ENCODE measurements at places on chromosomes 11 and 22. TPM values are rescaled to one million over a fixed set of nuclear protein-coding genes. Genes with fewer than 3 reads are reported as not detected.

DNA sequence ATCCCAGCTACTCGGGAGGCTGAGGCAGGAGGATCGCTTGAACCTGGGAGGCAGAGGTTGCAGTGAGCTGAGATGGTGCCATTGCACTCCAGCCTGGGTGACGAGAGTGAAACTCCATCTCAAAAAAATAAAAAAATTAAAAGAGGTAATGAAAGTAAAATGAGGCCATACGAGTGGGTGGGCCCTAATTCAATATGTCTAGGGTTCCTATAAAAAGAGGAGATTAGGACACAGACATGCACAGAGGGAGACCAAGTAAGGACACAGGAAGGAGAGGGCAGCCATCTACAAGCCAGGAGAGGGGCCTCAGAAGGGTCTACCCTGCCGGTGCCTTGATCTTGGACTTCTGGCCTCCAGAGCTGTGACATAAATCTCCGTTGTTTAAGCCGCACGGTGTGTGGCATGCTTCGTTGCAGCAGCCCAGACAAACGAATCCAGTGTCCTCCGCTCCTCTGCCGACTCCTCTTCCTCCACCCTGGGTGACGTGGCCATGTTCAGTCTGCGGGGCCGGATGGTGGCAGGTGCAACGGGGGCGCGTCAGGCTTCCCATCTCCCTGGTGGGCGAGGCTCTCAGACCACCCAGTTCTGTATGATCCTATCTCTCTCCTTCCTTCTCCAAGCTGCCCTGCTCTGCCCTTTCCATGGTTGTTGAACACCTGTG is 51.6 kb upstream of the PARVG start:
- no peak for DNase-seq

GRCh38 chr11:12669930-12670329 is 4.3 kb upstream of the TEAD1 start:
- no peak for DNase-seq

- DNase-seq: no peak
These were observed 396.9 kb upstream of the CADM1 start for GRCh38 chr11:115901069-115901468.

GRCh38 chr22:39185601-39186012 is 33.1 kb upstream of the CBX7 start:
- peak; percentile 86 for DNase-seq

DNA sequence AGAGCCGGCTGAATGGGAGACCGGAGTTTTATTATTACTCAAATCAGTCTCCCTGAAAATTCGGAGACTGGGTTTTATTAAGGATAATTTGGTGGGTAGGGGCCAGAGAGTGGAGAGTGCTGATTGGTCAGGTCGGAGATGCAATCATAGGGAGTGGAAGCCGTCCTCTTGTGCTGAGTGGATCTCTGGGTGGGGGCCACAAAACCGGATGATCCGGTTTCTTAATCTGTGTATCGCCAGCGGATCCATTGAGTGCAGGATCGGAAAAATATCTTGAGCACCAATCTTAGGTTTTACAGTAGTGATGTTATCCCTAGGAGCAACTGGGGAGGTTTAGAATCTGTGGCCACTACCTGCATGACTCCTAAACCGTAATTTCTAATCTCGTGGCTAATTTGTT is 886 bp upstream of the NIPSNAP1 start:
- DNase-seq: no peak

- DNase-seq: no peak
These were observed 5.4 kb upstream of the TTC36 start for GRCh38 chr11:118521892-118522311.

GRCh38 chr11:23555085-23555484 is 694.8 kb upstream of the CCDC179 start:
- no peak for DNase-seq

GRCh38 chr11:47248664-47249377 is at the start of gene ACP2:
Gene ACP2, minus strand, starts transcription at chr11:47248814. Its CDS starts 25 bp downstream, at chr11:47248789.
- peak; percentile 93 for DNase-seq

GRCh38 chr11:20161923-20162744 is 1.9 kb upstream of the DBX1 start:
- DNase-seq: no peak

- DNase-seq: no peak
These were observed 73.7 kb upstream of the ALKBH3 start for GRCh38 chr11:43806976-43807375.

DNA sequence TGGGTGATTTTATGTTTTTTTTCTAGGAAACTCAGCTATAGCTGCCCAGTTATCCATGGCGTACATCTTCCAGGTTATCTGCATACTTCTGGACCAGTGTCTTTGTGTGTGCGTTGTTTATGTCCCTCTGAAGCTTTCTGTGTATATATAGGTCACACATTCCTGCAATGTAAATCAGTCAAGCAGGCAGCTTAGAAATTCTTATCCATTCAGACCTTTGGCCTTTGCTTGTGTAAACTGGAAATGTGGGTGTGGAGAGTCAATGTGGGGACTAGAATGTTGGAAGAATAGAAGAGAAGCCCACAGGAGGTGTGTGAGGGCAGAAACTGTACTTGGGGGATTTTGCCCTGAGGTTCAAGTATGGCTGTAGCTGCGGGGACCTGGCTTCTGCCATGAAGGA is 51.7 kb downstream of the BARX2 start:
- no peak for DNase-seq

- DNase-seq: no peak
These were observed 100.0 kb downstream of the GRIK4 start for GRCh38 chr11:120611581-120611980.

- DNase-seq: peak; percentile 62
These were observed 5.7 kb downstream of the SLC39A13 start for GRCh38 chr11:47413908-47414684.

- no peak for DNase-seq
These were observed 1263.6 kb upstream of the RAG2 start for GRCh38 chr11:37861671-37862070.

DNA sequence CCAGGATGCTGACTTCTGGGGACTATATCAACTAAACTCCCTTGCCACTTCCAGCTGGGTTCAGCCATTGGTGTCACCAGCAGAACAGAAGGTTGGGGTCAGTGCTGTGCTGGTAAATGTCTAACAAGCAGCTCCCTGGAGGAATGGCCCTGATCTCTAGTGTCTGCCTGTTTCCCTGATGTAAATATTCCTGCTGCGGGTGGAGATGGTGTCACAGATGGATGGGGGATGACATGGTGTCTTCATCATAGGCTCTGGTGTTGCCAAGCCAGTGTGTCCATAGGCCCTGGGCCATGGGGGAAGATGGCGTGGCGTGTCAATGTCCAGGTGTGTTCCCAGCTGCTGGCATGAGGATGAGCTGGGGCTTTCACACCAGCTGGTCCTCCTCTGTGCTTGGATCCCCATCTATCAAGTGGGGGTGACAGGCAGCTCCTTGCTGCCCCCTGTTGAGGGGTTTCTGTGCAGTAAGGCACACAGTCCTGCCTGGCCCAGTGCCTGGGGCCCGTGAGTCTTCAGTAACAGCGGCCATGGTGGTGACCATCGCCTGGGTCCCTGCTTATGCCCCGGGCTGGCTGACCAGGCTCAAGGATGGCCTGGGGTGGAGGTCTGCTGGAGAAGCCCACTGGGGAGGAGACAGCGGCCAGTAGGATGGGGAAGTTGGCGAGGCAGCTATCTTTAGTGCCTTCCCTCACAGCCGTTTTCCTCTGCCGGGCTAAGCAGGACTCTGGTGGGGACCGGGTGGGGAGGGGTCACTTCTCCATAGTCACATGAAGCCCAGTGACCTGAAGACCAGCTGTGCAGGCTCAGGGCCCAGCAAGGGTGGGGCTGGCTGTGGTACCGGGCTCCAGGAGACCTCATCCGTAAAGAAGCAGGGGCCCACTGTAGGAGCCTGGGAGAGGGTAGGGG is 12.7 kb downstream of the RPL3 start:
- peak; percentile 68 for DNase-seq

GRCh38 chr11:119433358-119433725 is 10.4 kb upstream of the THY1 start:
- DNase-seq: no peak

DNA sequence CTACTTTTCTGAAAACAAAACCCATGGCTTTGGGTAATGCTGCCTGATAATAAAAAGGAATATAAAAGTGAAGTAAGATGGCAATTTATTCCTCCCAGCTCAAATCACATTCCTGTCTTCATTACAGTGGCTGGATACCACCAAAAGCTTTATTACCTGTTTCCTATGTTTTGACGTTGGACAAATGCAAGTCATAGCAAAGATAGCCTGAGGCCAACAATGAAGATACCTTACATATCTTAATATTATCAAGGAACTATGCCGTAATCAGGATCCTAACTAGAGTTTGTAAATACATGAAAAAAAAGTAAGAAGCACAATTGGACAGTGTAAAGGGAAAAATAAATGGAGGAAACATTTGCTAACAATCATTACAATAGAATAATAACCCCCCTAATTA is 202.4 kb downstream of the SOX6 start:
- DNase-seq: no peak

DNA sequence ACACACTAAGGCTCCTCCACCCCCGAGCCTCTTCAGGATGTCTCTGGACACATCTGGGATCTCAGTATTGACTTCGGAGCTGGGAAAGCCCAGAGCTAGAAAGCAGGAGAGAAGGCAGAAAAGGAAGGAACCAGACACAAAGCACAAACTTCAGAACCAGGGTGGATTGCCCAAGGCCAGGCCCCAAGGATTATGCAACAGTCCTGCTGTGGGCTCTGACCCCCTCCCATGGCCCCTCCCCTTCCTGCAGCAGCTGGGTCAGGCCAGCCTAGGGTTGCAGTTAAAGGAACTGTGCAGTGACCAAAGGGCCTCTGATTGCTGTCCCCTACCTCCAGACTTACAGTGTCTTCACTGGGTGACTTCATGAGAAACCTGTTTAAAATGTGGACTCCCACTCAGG is 5.3 kb downstream of the KCNE3 start:
- peak; percentile 86 for DNase-seq

DNA sequence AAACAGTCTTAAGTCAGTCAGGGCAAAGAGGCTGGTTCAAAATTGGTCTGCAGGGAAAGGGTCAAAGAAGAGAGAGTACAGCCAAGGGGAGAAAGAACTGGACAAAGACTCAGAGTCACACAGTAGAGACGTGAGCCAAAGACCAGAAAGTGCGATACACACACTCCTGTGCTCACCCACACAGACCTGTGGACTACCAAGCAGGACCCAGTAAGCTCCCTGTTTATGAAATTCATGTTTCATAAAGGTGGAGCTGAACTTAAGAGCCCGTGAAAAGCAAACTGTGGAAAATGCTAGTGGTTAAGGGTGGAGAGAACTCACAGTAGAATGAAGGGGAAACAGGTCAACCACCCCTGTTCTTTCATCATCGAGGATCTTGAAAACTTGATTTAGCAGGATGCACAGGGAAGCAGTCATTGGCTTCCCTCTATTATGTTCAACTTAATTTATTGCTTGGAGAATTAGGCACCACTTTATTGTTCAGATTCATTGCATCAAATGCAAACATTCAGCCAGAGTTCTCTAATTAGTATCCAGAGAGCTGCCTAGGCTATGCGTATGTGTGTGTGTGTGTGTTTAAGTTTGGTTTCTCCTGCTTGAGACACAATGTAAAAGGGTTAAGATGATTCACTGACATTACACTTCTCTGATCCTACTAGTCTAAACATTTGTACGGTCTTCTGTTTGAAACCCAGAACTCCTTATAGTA is 160.9 kb upstream of the MTMR2 start:
- DNase-seq: no peak

- DNase-seq: no peak
These were observed 39.9 kb downstream of the CD6 start for GRCh38 chr11:61011229-61011870.

GRCh38 chr22:17724241-17724640 is 50.0 kb downstream of the BID start:
- DNase-seq: no peak

GRCh38 chr11:70246196-70246595 is 24.3 kb upstream of the PPFIA1 start:
- no peak for DNase-seq

DNA sequence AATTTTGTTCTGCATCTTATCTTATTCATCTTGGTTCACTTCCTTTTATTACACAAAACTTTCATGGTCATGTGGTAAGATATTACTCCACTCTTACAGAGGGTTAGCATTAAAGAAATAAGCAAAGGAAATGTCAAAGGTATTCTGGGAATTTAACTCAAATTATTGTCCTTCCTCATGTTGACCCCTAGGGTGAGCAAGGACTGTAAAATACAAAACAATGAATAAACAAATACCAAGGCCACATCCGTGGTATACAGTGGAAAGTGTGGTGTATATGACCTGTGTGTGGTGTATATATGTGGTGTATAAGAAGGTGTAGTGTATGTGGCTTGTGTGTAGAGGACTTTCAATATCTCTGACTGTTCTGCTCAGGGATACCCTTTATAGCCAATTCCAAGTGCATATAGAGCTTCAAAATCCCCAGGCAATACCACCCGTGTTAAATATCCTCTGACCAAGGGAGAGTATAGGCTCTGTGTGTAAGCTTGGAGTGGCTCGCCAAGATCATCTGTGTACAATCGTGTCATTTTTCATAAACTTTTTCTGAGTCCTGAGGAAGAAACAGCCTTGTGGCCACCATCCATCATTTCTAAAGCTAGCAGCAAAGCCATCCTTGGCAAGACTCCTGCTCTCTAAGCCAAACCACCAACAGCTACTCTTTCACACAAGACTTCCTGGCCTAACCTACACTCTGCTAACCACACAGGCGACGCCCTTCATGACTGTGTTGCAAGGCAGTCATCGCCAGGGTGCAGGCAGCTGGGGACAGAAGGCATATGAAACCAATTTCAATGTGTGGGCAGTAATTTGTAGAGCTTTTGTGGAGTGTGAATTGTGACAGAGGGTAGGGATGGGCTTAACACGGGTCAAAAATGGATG is 548.0 kb downstream of the ETS1 start:
- peak; percentile 35 for DNase-seq

DNA sequence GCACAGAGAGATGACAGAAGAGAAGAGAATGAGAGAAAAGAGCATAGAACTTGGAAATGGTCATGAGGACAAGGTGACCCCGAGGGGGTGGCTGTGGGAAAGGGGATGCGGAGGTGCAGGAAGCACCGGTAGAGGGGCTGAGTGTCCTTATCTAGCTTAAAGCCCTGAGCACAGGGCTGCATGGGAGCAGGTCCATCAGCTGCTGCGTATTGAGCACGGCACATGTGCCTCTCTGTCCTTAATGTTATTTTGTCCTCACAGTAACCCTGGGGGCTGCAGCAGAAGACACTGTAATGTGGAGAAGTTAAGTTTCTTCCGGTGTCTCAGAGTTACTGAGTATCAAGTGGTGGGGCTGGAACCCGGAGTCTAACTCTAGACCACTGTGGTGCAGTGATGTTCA is 94.4 kb upstream of the OR4B1 start:
- no peak for DNase-seq

- no peak for DNase-seq
These were observed 30.9 kb downstream of the ANO1 start for GRCh38 chr11:70109006-70109405.

The MMP7 gene
- total RNA-seq: not detected

The NAALADL1 gene
- 5.3 TPM for total RNA-seq

The GLB1L3 gene
- not detected for total RNA-seq

The ZMAT5 gene
- total RNA-seq: 21.6 TPM

The SLCO2B1 gene
- 30.1 TPM for total RNA-seq

The OR4D5 gene
- not detected for total RNA-seq

The IL18 gene
- total RNA-seq: 2.3 TPM

The FOSL1 gene
- total RNA-seq: 0.32 TPM

The PGA4 gene
- 0.47 TPM for total RNA-seq

The NXPE4 gene
- total RNA-seq: not detected

The GP1BB gene
- total RNA-seq: not detected
